ENCODE measurements at places on chromosomes 4 and X. TPM values are rescaled to one million over a fixed set of nuclear protein-coding genes. Genes with fewer than 3 reads are reported as not detected.

TLR10 gene
- 0.14 TPM for polyA plus RNA-seq

CSAG3 gene
- polyA plus RNA-seq = not detected

KCNIP4 gene
- 2.1 TPM for polyA plus RNA-seq

- no peak for DNase-seq
Observed at GRCh38 chrX:15761564-15762191, 23.6 kb downstream of the CA5B start.

CACNA1F gene
- polyA plus RNA-seq = not detected

VCX gene
- polyA plus RNA-seq = not detected

GRCh38 chr4:29653221-29653620, 1066.9 kb upstream of the PCDH7 start:
- DNase-seq = no peak

GRCh38 chr4:141347684-141348083, 127.0 kb downstream of the ZNF330 start:
- no peak for DNase-seq

GRCh38 chr4:113815826-113816225, 54.3 kb upstream of the CAMK2D start:
- no peak for DNase-seq

GRCh38 chr4:183554878-183555585, 50.2 kb downstream of the ING2 start:
- no peak for DNase-seq

- DNase-seq = no peak
Observed at GRCh38 chrX:18578546-18578945, 93.4 kb downstream of the RS1 start.

GRCh38 chr4:37983951-37984350, 23.8 kb downstream of the PTTG2 start:
- no peak for DNase-seq

DNA sequence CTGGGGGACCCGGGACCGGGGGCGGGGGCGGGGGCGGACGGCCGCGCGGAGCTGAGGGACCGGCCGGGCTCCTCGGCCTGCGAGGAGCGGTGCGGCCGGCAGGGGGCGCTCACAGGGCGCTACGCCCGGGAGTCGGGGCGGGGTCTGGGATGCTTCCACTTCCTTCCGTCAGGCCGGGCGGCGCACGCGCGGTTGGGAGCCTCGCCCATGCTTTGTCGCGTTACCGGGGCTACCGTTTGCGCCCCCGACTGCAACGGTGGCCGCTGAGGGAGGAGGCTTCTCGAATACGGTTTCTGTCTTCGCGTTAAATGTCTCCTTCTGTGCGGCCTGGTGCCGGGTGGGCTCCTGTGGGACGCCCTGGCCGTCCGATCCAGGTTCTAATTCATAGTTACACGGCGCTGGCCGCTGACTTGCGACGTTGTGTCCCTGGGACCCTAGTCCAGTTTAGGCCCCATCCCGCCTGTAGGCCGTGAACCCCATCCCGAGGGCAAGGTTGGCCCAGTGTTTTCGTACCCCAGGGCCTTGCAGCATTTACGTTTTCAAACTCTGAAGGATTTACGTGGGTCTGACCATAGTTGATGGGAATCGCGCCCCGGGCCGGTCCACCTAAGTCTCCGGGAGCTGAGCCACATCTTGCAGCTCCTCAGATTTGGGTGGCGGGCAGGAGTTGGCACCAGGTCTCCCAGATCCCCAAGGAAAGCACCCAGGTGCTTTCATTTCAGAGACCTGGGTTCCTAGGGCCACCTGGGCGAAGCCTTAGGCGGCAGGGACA, 549 bp downstream of the MSL3 start:
- peak; percentile 88 for DNase-seq

- DNase-seq = no peak
Observed at GRCh38 chr4:156290811-156291210, 337.1 kb upstream of the CTSO start.

DNA sequence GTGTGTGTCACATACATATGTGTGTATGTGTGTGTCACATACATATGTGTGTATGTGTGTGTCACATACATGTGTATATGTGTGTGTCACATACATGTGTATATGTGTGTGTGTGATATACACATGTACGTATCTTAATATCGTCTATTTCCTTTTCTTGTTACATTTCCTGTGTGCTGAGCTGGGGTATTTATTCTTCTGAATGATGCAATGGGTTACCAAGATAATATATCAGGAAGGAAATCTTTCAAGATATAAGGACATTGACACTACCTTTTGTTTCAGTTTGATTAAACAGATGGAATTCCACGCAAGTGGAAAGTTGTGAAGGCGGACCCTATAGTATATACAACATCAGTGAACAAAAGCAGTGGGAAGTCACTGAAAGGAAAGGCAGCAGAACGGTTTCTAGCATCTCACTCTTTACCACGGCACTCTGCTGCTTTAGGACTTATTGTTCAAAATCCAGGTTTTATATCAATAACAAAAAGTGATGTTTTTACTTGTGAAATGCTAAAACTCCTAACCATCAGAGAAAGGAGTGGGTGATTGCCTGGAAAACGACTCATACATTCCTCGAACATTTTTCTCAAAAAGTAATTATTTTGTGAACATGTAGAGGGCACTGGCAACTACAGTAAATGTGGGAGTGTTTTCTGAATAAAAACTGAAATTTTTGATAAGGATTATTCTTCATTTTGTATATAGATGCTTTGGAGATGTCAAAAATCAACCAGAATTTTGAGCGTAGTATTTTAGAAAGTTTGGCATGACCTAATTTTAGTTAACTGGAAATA, 43.1 kb upstream of the IL21 start:
- no peak for DNase-seq

DNA sequence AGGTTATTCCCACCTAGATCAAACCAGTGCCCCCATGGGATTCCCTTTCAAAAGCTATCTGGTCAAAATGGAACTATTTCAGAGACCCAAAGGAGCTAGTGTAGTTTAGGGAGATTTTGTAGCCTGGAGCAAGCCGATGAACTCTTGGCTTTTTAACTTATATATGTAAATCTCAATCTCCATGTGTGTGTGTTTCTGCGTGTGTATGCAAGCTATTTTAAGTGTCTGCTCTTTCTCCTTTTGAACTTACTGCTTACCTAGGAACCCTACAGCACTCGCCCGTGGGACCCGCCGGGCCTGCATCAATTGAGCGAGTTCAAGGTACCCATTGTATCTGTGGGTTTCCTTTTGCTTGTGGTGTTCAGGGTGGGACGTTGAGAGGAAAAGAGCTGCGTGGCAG, 10.4 kb downstream of the CSTF2 start:
- no peak for DNase-seq

DNA sequence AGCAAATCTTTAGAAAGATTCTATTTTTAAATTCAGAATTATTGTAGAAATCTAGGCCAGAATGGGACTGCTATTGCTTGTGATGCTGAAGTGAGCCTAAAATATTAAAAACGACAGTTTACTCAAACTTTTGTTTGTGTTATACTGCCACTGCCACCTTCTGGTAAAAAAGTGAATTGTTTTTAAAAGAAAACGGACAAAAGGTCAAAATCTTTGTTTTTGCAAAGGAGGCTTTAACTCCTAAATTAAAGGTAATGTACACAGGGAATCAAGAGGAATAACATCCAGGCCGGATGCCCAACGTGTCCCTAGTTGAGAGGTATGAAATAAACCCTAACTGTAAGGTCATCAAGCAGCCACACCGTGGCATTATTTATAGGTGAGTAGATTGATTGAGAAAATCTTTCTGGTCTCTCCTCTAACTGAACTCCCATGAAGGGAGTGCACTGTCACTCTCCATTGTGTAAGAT, 338.3 kb upstream of the GALNT7 start:
- DNase-seq = peak; percentile 18

PHKA1 gene
- polyA plus RNA-seq = 2.8 TPM
